Mesendoderm (in vitro differentiated cells): ENCODE measurements at places on chromosomes 7 and 10.

DNA sequence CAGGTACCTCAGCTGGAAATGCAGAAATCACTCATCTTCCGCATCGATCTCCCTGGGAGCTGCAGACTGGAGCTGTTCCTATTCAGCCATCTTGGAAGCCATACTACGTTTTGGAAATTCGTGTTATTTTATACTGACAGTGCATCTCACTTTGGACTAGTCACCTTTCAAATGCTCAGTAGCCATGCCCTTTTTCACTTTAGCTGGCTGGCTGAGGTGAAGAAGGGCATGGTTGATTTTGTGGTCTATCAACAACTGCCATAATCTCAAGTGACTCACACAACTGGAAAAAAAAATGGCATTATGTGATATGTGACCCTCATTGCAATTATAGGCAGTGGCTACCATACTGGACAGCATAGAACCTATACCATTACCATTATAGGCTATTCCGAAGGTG, 100.5 kb downstream of the CCDC71L start:
- DNase-seq, result no peak

- peak; percentile 42 for DNase-seq
These were observed 6.5 kb downstream of the VPS41 start for GRCh38 chr7:38902449-38902848.

DNA sequence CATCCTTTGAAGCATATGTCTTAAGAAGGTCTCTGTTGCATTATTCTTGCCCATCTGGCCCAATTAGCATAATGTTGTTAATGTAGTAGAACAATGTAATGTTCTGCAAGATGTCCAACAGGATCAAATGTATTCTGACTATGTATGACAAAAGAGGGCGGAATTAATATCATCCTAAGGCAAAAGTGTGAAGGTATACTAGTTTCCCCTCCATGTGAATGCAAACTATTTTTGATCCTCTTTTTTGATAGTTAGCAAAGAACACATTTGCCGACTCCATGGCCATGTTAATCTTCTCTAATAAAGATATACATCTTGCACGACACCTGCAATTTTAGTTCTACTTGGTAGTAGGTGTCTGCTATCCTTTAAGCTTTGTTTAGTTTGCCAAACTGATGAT, 157.6 kb downstream of the ATRNL1 start:
- no peak for DNase-seq

- DNase-seq, result peak; percentile 63
These were observed 339.8 kb upstream of the LRRTM3 start for GRCh38 chr10:66586073-66586472.

DNA sequence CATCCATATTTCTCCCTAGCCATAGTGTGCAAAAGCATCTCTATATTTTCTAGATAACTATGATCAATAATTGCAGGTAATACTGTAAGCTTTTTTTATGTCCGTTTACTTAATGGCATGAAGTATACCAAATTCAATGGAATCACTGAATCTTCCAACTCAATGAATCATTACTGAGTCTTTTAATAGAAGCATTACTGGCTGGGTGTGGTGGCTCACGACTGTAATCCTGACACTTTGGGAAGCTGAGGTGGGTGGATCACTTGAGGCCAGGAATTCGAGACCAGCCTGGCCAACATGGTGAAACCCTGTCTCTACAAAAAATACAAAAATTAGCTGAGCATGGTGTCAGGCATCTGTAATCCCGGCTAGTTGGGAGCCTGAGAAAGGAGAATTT, 372.5 kb downstream of the BMPER start:
- no peak for DNase-seq

DNA sequence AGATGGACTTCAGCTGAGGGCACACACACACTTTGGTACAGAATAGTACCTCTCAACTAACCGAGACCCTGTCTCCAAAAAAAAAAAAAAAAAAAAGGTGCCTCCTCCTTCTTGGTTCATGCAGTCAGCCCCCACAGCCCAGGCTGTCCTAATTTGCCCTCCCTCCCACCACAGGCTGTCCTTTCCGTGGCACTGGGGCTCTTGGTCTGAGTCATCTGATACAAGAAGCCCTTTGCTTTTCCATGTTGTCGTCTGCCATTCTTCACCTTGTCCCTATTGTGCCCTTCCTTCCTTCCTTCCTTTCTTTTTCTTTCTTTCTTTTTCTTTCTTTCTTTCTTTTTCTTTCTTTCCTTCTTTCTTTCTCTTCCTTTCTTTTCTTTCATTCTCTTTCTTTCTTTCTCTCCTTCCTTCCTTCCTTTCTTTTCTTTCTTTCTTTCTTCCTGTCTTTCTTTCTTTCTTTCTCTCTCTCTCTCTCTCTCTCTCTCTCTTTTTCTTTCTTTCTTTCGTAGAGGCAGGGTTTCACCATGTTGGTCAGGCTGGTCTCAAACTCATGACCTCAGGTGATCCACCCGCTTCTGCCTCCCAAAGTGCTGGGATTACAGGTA, 96.0 kb upstream of the IKZF1 start:
- no peak for DNase-seq

DNA sequence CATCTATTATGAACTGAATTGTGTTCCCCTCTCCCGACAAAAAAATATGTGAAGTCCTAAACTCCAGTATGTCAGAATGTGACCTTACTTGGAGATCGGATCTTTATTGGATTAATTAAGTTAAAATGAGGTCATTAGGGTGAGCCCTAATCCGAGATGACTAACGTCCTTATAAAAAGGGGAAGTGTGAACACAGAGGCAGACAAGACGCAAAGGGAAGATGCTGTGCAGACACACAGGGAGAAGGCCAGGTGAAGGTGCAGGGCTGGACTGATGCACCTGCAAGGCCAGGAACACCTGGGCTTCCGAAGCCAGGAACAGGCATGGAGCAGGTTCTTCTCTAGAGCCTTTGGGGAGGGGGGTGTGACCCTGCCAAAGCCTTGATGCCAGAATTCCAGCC, 187.8 kb downstream of the PARD3 start:
- DNase-seq, result no peak

- DNase-seq, result no peak
These were observed 29.6 kb downstream of the ANKRD16 start for GRCh38 chr10:5860066-5860465.

- no peak for DNase-seq
These were observed 8.2 kb upstream of the RHBDD2 start for GRCh38 chr7:75870557-75871161.

- no peak for DNase-seq
These were observed 110.6 kb downstream of the ACTR3B start for GRCh38 chr7:152870106-152870693.

GRCh38 chr10:86963341-86963919, 4.9 kb upstream of the ADIRF start:
- no peak for DNase-seq

GRCh38 chr10:100185364-100186252, at the start of gene ERLIN1:
Gene ERLIN1, minus strand, starts transcription at chr10:100186029. Its CDS starts 403 bp downstream, at chr10:100185626.
- peak; percentile 96 for DNase-seq

DNA sequence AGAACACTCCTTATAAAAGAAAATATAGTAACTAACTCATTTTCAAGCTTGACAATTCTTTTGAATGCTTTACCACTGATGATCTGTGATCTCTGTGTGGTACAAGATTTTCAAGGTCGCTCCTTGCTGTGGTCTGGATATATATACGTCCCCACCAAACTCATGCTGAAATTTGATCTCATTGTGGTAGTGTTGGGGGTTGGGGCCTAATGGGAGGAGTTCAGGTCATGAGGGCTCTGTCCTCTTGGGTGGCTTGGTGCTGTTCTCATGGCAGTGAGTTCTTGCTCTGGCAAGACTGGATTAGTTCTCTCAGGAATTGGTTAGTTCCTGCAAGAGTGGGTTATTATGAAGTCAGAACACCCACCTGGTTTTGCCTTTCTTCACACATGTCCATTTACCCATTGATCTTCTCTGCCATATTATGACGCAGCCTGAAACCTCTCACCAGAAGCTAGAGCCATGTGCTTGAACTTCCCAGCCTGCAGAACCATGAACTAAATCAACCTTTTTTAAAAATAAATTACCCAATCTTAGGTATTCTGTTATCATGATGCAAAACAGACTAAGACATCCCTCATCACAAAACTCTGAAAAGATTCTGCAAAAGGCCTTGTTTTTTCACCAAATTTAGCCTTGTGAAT, 8.3 kb upstream of the EDRF1 start:
- DNase-seq, result peak; percentile 7

DNA sequence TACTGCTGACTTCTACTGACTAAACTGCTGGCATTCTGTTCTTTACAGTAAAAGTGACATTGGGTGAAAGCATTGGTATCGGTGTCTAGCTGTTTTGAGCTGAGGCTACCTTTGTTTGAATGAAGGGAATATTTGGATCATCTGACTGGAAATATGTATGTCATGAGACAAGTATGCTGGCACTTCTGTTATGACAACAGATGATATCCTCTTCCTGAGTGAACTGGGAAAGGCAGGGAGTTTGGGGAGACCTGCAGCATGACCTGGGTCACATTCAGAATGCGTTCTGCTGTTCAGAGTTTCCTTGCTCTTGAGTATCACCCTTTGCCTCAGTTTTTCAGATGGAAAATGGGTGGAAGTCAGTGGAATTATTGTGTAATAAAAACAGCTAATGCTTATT, 81.8 kb downstream of the PLCE1 start:
- no peak for DNase-seq

DNA sequence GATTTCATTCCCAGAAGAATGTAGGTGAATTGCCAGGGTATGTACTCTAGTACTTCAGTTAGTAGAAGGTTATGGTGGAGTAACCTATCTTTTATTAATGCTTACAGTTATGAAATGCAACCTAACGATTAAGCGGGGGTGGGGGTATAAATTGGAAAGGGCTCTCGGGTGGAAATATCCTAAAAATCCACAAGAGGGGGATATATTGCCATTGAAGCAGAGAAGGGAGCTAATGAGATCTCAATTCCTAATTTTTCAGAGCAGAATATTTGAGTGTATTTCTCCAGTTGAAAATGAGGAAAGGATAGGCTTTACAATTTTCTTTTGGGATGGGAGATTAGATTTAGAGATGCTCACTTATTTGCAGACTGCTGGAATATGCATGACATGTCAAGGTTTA, 90.8 kb downstream of the DNAJB9 start:
- peak; percentile 36 for DNase-seq

GRCh38 chr7:76051840-76052239, 3.9 kb downstream of the MDH2 start:
- DNase-seq, result no peak

GRCh38 chr10:72274730-72275350, 1.1 kb downstream of the DDIT4 start:
- peak; percentile 65 for DNase-seq

DNA sequence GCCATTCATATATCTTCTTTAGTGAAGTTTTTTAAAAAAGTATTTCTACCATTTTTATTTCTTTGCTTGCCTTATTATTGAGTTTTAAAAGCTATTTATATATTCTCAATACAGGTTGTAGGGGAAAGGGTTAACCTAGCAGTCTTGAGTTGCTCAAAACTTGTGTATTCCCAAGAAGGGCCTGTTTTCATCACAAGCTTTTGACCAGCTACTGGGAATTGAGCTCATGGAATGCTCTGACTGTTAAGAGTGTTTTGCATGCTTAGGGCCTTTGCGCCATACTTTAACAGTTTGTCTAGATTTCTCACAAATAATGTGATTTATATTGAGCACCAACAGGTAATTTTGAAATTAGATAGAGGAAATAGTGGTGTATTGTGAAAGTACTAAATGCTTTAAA, 72.0 kb upstream of the CALCR start:
- peak; percentile 77 for DNase-seq

GRCh38 chr10:66321723-66322665, 603.8 kb upstream of the LRRTM3 start:
- DNase-seq, result no peak

DNA sequence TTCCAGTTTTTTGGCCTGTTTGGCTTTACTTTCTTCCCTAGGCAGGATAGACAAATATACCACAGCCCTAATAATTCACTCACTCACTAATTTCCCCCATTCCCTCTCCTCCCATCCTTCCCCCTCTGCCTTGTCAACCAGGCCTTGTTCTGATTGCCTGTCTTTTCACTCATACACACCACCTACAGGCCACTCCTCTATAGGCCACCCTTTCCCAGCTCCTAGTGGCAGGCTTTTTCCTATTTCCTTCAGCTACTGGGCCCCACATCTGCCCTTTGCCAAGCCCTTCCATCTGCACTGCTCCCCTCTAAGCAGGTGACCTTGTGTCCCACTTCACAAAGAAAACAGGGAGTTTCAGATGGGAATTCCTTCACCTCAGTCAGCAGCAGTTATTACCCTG, 59.8 kb upstream of the MSRB2 start:
- DNase-seq, result peak; percentile 74

GRCh38 chr7:114900127-114900526, 21.8 kb upstream of the MDFIC start:
- DNase-seq, result no peak

GRCh38 chr10:118017071-118017740, 29.5 kb downstream of the RAB11FIP2 start:
- no peak for DNase-seq

DNA sequence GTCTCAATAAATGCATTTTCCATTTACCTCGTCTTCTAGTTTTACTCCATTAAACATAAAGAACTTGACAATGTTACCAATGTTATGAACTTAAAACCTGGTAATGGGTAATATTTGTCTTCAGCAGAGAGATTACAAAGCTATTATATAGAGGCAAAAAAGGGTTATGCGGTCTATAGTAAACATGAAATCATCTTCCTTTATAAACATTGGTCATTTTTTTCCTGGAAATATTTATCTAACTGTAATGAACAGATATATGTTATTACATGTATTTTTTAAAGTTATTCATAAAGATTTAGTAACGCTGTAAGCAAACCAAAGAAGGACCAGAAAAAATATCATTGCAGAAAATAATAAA, 1.3 kb downstream of the VWDE start:
- no peak for DNase-seq

GRCh38 chr7:103811290-103811689, 178.2 kb downstream of the RELN start:
- DNase-seq, result no peak

GRCh38 chr7:112271162-112271561, 64.7 kb downstream of the ZNF277 start:
- no peak for DNase-seq

GRCh38 chr7:30327813-30328212, 43.4 kb downstream of the ZNRF2 start:
- no peak for DNase-seq

- DNase-seq, result no peak
These were observed 7.4 kb upstream of the ZNF467 start for GRCh38 chr7:149780636-149781419.

- no peak for DNase-seq
These were observed 262.6 kb upstream of the NEBL start for GRCh38 chr10:21159669-21160068.

GRCh38 chr10:98323221-98324164, 55.5 kb upstream of the LOXL4 start:
- DNase-seq, result peak; percentile 12

DNA sequence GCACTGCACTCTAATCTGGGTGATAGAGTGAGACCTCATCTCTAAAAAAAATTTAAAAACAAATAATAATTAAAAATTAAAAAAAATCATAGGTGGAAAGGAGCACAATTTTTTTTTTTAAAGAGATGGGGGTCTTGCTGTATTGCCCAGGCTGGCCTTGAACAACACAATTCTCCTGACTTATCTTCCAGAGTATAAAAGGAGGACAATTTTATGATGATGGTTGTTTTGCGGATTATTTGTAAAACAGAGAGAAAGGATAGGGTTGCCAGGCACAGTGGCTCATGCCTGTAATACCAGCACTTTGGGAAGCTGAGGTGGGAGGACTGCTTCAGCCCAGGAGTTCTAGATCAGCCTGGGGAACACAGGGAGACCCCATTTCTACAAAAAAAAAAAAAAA, 5.0 kb downstream of the ACTR1A start:
- no peak for DNase-seq
